ENCODE measurements at places on chromosomes 16 and 17. TPM values are rescaled to one million over a fixed set of nuclear protein-coding genes. Genes with fewer than 3 reads are reported as not detected.

SLC13A2 gene
- total RNA-seq = not detected

DNA sequence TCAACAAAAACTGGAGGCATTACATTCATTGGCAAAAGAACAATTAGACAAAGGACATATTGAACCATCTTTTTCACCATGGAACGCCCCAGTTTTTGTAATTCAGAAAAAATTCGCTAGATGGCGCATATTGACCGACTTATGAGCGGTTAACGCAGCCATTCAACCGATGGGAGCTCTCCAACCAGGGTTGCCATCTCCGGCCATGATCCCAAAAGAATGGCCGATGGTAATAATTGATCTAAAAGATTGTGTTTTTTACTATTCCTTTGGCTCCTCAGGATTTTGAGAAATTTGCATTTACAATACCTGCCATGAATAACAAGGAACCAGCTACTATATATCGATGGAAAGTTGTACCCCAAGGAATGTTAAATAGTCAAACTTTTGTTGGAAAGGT lies 21.4 kb downstream of the ALOX15B start:
- DNase-seq = peak; percentile 83

DNA sequence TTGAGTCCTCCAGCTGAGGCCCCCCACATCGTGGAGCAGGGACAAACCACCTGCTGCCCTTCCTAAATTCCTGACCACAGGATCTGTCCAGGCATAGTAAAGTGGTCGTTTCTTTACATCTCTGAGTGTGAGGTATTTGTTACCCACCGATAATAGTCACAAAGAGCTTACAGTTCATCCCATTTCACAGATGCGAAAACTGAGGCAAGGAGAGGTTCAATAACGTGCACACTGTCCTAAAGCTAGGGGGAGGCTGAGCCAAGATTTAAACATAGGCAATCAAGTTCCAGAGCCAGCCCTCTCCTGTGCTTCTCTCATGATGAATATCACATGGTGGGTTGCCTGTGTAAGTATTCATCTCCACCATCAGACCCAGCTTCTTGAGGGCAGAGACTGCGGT lies 135.4 kb downstream of the CCT6B start:
- DNase-seq = no peak

AATK gene
- total RNA-seq = 1.4 TPM

CCL7 gene
- total RNA-seq = not detected

- peak; percentile 71 for DNase-seq
These were observed 823 bp downstream of the NBR1 start for GRCh38 chr17:43171586-43172487.

DNA sequence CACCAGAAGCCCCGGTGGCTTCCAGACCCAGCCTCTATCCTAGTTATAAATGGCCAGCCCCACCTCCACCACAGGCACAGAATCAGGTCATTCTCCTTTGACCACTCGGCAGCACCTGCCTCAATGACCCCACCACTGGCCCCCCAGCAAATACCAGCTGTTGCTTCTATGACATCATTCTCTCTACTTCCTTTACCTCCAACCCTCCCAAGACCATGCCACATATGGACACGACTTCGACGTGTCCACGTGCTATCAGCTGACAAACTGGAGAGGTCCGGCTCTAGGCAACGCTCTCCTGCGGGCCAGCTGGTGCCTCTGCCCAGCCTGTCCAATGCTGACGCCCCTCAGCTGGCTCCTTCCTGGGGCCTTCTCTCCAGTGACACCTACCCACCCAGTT lies 5.9 kb downstream of the ALYREF start:
- no peak for DNase-seq

DNA sequence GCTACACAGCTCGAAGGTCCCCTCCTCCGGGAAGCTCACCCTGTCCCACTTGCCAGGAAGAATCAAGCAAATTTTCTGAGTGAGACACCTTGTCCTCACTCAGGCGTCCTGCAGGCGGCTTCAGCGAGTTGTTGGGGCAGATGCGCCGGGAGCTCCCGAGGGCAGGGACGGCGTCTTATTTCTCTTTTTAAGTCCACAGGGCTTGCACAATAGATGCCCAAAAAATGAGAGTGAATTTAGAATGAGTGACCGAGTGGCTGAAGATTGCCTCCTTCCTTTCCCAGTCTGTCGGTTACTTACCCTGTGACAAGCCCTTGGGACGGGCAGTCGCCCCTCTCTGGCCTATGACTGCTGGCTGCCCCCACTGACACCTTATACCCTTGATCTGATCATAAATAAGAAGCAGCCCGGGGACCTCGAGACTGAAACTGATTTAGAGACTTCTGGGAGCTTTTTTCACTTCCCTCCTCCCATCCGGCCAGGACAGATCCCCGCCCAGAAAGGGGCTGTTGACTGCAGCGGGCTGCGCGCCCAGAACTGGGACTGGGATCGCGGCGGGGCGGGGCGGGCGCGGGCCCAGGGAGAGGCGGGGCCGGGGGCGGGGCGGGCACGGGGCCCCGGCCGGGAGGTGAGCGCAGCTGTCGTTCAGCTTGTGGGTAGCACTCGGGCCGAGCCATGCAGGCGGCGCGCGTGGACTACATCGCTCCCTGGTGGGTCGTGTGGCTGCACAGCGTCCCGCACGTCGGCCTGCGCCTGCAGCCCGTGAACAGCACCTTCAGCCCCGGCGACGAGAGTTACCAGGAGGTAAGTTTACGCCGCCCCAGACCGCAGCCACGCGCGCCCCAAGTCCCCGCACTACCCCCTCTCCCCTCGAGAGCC lies at the start of gene TTYH2:
TSS of gene TTYH2 (plus strand) at position 659 of the 879 bp plus-strand sequence. CDS start at position 676, 17 bp downstream.
- peak; percentile 95 for DNase-seq

NLRC3 gene
- total RNA-seq = 0.09 TPM

DNA sequence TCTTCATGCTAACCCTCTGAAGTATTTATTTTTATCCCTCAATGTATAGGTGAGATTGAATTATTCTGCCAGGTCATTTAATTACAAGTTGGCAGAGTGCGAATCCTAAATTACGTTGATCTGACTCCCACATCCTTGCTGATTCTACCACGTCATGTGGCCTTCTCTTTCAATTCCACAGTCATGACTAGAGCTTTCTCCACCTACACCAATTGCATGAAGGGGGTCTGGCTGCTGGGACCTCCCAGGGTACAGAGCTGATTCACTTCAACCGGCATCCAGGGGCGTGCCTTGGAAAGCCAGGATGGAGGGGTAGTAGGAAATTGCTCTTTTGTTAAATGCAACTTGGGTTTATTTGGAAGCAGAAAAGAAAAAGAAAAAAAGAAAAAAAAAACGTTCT lies 41.1 kb upstream of the CDH13 start:
- DNase-seq = no peak

GRCh38 chr17:38559051-38559879 lies 46.5 kb downstream of the SRCIN1 start:
- DNase-seq = peak; percentile 87

PLEKHH3 gene
- total RNA-seq = 16.8 TPM

GRCh38 chr17:15942207-15942833 lies 2.6 kb upstream of the ADORA2B start:
- no peak for DNase-seq

- DNase-seq = peak; percentile 69
These were observed 24.9 kb downstream of the SBK1 start for GRCh38 chr16:28317040-28317880.

- DNase-seq = no peak
These were observed 2.0 kb downstream of the CDIP1 start for GRCh38 chr16:4536391-4537106.

- DNase-seq = no peak
These were observed 12.8 kb upstream of the AKTIP start for GRCh38 chr16:53515811-53516210.

- no peak for DNase-seq
These were observed 5.1 kb downstream of the MMP25 start for GRCh38 chr16:3051494-3051893.

Measured in A673 (cell line).